ENCODE measurements at places on chromosomes 16 and 17.

- H3K27ac ChIP-seq, result no peak overlapping the region
- peaks cover 41% of the 10 kb centered on the region for H3K36me3 ChIP-seq
- DNase-seq, result no peak
- H3K4me1 ChIP-seq, result no peaks in the 10 kb centered on the region
Observed at GRCh38 chr16:53489755-53490154, 13.3 kb downstream of the AKTIP start.

GRCh38 chr17:21039839-21040575 is 2.8 kb downstream of the USP22 start:
- no peak for DNase-seq
- H3K4me3 ChIP-seq, result peak overlapping the region; percentile 94

- peaks cover 5% of the 10 kb centered on the region for H3K36me3 ChIP-seq
- DNase-seq, result no peak
- H3K4me3 ChIP-seq, result no peak overlapping the region
- H3K27me3 ChIP-seq, result no peaks in the 10 kb centered on the region
- peak overlapping the region; percentile 20 for H3K27ac ChIP-seq
Observed at GRCh38 chr17:4124999-4125398, 17.8 kb downstream of the ZZEF1 start.

GRCh38 chr17:32529604-32530003 is 42.8 kb downstream of the CDK5R1 start:
- no peak overlapping the region for H3K27ac ChIP-seq
- no peak for DNase-seq
- H3K4me1 ChIP-seq, result no peaks in the 10 kb centered on the region
- no peaks in the 10 kb centered on the region for H3K36me3 ChIP-seq
- no peak overlapping the region for H3K4me3 ChIP-seq

GRCh38 chr17:17314501-17315071 is 11.4 kb downstream of the NT5M start:
- H3K4me3 ChIP-seq, result no peak overlapping the region
- no peak overlapping the region for H3K27ac ChIP-seq
- H3K4me1 ChIP-seq, result no peaks in the 10 kb centered on the region
- no peaks in the 10 kb centered on the region for H3K27me3 ChIP-seq
- no peaks in the 10 kb centered on the region for H3K36me3 ChIP-seq
- no peak for DNase-seq

DNA sequence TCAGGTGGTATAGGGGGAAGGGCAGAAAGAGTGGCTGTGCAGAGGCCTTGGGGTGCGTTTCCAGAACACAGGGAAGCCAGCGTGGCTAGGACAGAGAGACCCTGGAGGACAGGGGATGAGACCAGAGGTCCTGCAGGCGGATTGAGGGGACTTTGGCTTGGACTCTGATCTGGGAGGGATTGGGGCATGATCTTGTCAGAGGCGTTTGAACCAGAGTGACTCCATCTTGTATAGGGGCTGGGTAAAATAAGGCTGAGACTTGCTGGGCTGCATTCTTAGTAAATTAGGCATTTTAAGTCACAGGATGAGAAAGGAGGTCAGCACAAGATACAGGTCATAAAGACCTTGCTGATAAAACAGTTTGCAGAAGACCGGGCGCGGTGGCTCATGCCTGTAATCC is 5.4 kb upstream of the NATD1 start:
- H3K27me3 ChIP-seq, result no peaks in the 10 kb centered on the region
- H3K4me1 ChIP-seq, result peaks cover 4% of the 10 kb centered on the region
- no peaks in the 10 kb centered on the region for H3K36me3 ChIP-seq
- H3K4me3 ChIP-seq, result no peak overlapping the region
- no peak for DNase-seq

DNA sequence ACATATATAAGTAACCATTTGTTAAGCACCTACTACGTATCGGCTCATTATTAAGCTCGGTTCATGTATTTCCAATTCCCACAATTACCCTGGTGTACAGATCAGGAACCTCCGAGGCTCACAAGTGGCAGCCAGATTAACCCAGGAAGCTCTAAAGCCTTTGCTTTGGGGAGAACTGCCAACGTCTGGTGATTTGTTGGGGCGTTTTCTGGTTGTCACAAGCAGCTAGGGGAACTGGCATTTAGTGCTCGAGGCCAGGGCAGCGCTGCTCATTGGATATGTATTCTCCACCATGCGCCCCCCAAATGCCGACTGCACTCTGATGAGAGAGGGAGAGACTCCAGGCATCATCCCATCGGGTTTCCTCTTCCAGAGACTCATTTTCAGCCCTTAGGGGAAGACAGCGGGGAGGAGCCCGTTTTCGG is 541 bp downstream of the ZNF18 start:
- peaks cover 4% of the 10 kb centered on the region for H3K36me3 ChIP-seq
- H3K27ac ChIP-seq, result peak overlapping the region; percentile 64
- peak overlapping the region; percentile 77 for H3K4me3 ChIP-seq
- DNase-seq, result no peak

GRCh38 chr16:22194707-22195444 is 11.2 kb upstream of the EEF2K start:
- no peaks in the 10 kb centered on the region for H3K36me3 ChIP-seq
- H3K4me3 ChIP-seq, result peak overlapping the region; percentile 92
- DNase-seq, result no peak
- no peaks in the 10 kb centered on the region for H3K4me1 ChIP-seq
- no peak overlapping the region for H3K27ac ChIP-seq

Data from H1 (cell line).